ENCODE measurements at places on chromosomes 4 and X.

DNA sequence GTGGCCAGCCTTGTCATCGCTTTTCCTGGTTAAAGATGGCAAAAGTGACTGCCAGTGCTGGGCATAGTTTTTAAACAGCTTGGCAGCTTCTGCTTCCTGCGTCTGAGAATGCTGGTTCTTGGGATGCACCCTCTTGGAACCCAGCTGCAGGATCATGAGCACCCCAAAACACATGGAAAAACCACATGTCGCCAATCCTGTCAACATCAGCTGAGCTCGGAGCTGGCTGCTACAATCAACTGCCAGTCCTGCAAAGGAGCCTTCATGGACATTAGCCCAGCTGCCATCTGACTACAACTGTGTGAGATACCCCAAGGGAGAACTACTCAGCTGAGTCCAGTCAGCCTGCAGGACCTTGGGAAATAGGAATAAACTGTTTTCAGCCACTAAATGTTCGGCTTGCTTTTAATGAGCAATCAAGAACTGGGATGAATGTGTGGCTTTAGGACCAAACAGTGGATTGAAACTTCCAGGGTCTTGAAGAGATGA is 31.0 kb downstream of the OSTC start:
- DNase-seq, result no peak

GRCh38 chrX:1334854-1335253 is 1.7 kb upstream of the IL3RA start:
- DNase-seq, result no peak

DNA sequence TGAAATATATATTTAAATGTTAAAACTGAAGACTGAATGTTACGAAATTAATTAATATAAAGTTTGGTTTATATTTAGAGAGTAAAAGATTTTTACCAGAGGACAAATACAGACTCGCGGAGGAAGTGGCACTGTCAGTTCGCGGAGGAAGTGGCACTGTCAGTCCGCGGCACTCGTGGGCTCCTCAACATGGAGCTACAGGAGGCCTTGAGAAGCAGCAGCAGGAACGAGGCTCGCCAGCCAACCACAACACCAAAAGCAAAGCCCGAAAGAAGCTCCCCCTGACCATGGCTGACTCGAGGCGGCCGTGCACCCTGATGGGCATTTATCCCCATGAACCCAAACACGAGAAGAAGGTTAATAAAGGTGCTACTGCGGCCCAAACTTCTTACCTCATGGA is 125.3 kb upstream of the PABPC4L start:
- no peak for DNase-seq

- no peak for DNase-seq
Observed at GRCh38 chr4:76203541-76203940, 10.1 kb downstream of the SCARB2 start.

- DNase-seq, result no peak
Observed at GRCh38 chrX:23802431-23802830, 19.5 kb downstream of the SAT1 start.
